ENCODE measurements at places on chromosomes 2 and 18.

- no peak for DNase-seq
These were observed 126.2 kb downstream of the TWIST2 start for GRCh38 chr2:238974081-238974480.

DNA sequence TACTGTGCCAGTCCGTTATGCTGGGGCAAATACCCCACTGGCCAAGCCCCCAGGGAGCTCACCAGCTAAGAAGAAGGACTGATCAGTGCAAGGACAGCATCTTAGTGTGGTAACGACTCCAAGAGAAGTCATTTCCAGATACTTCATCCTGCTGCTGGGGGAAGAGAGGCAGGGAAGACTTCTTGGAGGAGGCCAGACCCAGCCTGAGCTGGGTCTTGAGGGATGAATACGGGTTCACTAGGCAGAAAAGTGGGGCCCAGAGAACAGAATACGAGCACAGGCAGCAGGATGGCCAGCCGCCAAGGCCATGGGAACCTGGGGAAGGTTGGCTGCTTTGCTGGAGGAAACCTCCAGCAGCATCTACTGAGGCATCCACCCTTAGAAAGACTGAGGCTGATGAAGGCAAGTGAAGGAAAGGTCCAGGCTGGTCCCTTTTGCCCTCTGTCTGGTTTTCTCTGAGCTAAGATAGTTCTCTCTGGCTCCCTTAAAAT, 84.1 kb downstream of the GLI2 start:
- DNase-seq: no peak

- peak; percentile 75 for DNase-seq
These were observed 58.6 kb upstream of the SLC25A52 start for GRCh38 chr18:31819106-31819924.

DNA sequence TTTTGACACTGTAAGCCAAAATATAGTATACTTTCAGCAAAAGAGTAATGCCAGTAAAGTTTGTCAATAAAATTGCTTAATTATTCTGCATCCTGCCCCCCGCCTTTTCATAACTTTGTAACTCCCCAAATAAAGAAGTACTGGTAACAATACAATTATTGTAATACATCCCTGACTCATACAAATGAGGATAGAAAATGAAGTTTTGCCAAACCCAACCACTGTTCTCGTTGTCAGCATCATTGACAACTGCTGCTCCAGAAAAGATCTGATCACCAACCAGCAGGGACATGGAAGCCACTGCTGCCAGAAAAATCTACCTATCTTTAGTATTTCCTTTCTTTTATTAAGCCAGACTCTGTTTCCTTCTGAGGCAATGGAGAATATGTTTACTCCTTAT, 27.1 kb downstream of the SCN3A start:
- DNase-seq: no peak

DNA sequence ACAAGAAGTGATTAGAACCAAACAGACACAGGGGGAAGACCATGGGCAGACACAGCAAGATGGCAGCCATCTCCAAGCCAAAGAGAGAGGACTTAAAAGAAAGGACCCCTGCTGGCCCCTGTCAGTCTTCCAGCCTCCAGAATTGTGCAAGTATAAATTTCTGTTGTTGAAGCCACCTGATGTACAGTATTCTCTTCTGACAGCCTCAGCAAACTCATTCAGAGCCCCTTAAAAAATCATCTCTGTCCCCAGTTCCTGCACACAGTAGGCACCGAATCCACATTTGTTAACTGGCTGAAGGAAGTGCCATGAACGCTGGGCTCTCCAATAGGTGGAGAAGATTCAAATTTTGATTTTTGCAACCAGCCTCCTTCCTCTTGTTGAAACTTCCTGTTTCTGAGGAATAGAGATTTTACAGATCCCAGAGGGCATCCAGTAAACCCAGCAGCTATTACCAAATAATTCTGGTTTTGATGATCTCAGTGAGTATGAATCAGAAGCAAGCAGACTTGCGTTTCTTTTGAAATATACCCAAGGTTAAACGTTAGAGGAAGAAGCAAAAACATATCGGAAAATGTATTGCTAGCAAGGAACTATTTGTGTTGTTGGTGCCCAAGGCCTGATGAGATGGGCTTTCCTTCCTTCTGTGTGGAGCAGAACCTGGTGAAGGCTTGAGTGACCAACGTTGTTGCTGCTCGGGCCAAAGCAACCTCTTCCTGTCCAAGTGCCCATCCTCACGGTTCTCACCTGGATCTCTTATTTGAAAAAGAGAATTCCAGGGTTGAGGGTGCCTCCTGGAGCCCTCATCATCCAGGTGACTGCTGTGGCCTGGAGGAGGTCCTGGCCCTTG, 47.7 kb upstream of the PLB1 start:
- DNase-seq: no peak

GRCh38 chr2:14626873-14627272, 5.6 kb upstream of the LRATD1 start:
- no peak for DNase-seq

GRCh38 chr18:50283469-50284209, 2.3 kb upstream of the MBD1 start:
- DNase-seq: no peak

DNA sequence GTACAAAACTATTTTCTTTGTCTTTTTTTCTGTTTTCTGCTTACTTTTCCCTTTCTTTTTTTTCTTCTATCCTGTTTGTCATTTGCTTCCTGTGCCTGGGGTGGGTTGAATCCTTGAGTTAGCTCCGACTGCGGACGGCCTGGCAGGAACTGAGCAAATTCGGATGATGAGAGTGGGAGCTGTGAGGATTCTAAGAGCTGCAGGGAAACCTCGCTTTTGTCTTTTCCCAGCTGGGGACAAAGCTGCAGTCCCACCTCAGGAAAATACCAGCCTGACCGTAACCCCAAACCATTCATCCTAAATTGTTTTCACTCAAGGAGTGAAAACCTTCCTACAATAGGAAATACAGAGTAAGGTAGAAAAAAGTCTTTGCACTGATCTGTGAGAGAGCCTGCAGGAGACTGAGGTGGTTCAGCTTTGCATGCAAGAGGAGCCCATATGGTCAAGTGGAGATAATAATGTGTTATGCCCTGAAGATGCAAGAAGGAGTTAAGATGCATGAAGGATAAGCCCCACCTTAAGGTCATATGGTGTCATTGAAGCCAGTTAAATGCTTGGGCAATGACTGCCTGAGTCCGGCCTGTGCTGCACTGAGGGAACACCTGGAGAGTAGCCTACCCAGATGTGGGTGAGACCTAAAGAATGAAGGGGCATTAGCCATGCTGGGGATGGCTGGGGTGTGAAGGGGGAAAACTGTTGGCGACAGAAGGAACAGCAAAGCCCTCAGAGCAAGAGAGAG, 31.7 kb upstream of the ARL4C start:
- peak; percentile 78 for DNase-seq

DNA sequence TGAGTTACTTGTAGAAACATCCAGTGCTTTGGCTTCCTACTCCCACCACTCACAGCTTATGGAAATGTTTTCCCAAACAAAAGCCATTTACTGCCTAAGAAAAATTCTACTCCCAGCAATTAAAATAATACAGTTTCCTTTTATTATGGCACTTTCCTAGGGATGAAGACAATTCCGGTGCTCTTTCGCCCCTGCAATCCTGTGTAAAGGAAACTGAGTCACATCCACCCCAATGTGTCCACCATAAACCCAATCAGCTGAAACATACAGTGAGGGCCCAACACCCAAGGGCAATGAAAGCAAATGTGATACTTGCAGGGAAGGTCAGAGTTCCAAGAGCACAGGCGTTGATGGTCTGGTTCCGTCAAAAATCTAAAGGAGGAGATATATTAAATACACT, 62.0 kb upstream of the ST3GAL5 start:
- DNase-seq: no peak

- no peak for DNase-seq
These were observed 80.8 kb upstream of the BZW1 start for GRCh38 chr2:200730960-200731359.
